Right forelimb (tissue), 1 donor: ENCODE measurements at places on chromosomes 6 and 20.

GRCh38 chr20:17878912-17879602 is 89.5 kb downstream of the SNX5 start:
- DNase-seq = no peak

GRCh38 chr6:23202207-23202606 is 632.8 kb downstream of the HDGFL1 start:
- no peak for DNase-seq

DNA sequence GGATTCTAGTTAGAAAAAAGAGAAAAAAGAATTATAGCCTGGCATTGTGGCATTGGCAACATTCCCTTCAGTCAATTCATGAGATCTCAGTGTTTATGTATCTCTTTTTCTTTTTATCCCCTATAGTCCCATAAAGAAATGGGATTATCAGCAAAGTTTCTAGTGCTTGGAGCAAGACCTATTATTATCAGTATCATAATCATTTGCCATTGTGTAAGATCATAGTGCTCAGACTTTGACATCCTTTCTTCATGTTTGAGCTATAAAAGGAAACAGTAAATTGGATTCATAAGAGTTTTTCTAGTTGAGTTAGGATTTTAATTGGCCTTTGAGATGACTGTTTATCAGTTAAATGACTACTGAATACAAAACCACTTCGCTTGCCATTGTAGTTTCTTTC is 295.6 kb downstream of the GRIK2 start:
- no peak for DNase-seq

DNA sequence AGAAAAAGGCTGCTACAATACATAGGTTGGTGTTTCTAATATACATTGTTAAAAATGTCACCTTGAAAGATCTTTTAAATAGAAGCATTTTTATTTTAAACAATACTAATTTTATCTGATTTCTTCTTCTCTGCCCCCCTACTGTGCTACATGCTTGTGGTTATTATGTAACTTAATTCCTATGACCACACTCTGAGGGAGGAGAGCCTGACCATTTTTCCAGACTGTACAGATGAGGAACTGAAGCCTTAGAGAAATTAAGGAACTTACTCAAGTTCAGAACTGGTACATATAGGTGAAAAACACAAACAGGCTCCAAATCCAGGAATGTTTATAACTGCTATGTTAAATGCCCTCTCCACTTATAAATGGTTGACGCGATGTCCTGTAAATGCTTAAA is 43.4 kb upstream of the ARHGAP18 start:
- no peak for DNase-seq
